Stimulated activated CD4-positive, alpha-beta T cell treated with anti-CD3 and anti-CD28 coated beads, Interleukin-1b, Interleukin-23, amount 100 ng/mL, for 1 hour (primary cell): ENCODE measurements at places on chromosomes 5 and 9.

GRCh38 chr5:1660001-1660400, 136.2 kb upstream of the LPCAT1 start:
- no peak for DNase-seq

DNA sequence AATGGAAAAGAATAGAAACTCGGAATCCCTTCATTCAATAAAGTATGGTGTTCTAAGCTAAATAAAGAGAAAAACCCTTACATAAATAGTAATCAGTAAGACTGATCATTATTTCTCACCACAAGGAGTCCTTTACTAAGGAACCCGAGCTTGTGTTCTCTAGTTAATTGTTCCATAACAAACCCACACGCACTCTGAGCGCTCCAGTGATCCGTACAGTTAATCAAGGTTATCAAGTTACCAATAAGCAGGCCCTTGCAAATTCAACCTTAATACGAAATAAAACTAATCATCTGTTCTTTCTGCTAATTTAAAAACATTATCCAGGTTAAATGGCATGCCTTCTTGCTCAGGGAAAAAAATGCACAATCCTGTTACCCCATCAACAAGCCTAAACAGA, 224.4 kb downstream of the FRMD3 start:
- no peak for DNase-seq

- DNase-seq = no peak
These were observed 125.7 kb downstream of the BARX1 start for GRCh38 chr9:93829271-93830011.

GRCh38 chr5:179152144-179152895, 92.1 kb downstream of the ZNF354C start:
- no peak for DNase-seq

DNA sequence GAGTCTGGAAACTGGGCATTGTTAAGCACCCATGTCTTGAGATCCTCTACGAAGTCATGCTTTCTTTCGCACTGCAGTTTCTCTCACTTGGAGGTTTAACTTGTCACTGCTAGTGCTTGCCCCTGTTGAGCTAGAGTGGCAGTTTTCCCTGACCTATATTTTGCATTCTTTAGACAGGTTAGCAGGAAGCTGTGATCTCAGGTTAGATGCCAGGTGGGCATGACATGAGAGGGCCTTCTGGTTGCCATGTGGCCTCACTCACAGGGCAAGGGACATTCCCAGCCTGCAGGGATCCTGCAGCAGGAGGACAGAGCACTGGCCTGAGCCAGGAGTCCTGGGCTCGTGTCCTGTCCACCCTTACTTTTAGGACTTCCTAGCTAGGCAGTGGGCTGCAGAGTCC, 28.6 kb downstream of the SLC36A1 start:
- DNase-seq = no peak

- no peak for DNase-seq
These were observed 139.8 kb downstream of the SLIT3 start for GRCh38 chr5:169161022-169161680.

- DNase-seq = no peak
These were observed 97.8 kb downstream of the PIK3R1 start for GRCh38 chr5:68313336-68313735.

DNA sequence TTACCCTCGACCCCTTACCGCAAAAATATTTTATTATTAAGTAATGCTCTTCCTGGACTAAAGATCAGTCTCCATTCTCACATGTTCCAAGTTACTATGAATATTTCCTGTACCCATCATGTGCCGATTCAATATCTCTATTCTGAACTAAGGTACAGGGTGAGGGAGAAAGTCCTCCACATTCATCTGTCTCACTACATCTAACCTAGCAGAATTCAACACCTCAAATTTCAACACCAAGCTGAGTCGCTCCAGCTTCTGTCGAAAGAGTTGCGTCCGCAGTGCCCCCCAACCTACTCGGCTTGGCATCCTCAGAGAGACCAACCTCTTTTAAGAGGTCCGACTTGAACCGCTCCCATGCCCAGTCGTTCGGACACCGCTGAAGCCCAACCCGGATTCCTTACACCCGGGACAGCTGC, 1.0 kb downstream of the CERT1 start:
- DNase-seq = no peak

GRCh38 chr9:93630806-93631411, 54.5 kb downstream of the PHF2 start:
- DNase-seq = no peak

- DNase-seq = no peak
These were observed 40.3 kb upstream of the KIF2A start for GRCh38 chr5:62265648-62266112.

DNA sequence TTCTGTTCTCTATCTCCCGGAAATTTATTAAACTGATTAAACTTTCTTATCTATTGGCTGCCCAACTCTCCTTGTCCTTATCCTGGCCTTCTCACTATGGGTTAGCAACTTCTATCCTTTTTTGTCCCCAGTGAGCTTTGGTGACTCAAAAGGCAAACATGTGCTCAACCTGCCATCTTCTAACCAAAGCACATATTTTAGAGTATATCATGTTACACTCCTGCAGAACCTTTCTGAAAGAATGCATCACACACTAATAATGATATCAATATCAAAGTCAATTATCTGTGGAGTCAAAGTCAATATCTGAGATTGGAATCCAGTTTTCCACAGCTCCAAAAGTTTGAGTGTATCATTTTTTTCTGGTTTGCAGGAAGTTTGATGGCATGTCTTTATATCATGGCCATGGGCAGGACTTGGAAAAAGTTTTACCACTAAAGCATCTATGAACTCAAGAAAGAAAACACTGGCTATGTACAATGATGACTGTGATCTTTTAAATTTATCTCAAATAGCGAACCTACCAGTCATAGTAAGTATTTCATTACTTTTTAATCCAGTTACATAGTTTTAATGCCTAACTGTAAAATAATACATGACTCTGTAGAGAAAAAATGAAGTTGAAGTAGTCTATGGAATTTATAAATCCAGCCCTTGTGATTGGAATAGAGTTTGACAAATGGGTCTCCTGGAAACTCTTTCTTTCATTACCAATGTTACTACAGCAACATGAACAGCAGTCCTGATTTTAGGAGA, 166.8 kb downstream of the DROSHA start:
- DNase-seq = no peak

GRCh38 chr5:7391215-7391614, 4.7 kb upstream of the ADCY2 start:
- no peak for DNase-seq
